Thoracic aorta (tissue), 2 donors: ENCODE measurements at places on chromosomes 2 and 18.

- no peak for DNase-seq
Measured at GRCh38 chr2:33014268-33014667, 67.5 kb downstream of the LTBP1 start.

- DNase-seq = no peak
Measured at GRCh38 chr18:55252901-55253300, 293.6 kb upstream of the CCDC68 start.

GRCh38 chr2:60476206-60476954, 77.1 kb downstream of the BCL11A start:
- no peak for DNase-seq

GRCh38 chr2:139142252-139142880, 362.2 kb upstream of the NXPH2 start:
- DNase-seq = no peak

- no peak for DNase-seq
Measured at GRCh38 chr2:191032588-191033429, 18.8 kb upstream of the STAT1 start.

DNA sequence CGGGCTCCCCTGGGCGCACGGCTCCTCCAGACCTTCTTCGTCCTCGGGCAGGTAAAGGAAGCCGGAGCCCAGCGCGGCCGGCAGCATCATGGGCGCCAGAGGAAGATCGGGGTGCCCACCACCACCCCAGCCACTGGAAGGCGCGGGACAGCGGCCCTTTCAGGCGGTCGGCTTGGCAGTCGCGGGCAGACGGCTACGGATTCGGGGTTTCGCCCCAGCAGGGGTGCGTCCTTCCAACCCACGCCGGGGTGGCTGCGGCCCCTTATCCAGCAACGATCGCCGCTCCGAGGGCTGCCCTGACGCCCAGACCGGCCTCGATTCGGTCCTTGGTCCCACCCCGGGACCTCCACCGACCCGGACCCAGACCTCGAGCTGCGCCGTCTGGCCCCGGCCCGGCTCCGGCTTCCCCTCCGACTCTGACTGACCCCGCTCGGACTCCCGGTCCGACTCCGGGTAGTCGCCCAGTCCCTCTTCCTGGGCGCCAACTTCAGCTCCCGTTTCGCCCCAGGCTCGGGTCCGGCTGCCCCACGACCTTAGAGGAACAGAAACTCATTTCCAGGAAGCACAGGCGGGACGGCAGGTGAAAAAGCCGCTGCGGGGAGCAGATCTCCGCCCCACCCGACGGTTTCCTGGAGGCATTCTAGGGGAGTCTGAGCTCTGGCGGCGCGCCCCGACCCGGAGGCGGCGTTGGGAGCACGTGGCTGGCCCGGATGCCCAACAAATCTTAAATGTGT, 30.2 kb upstream of the SSB start:
- no peak for DNase-seq

- DNase-seq = no peak
Measured at GRCh38 chr18:48540251-48541025, 1.6 kb downstream of the CTIF start.

DNA sequence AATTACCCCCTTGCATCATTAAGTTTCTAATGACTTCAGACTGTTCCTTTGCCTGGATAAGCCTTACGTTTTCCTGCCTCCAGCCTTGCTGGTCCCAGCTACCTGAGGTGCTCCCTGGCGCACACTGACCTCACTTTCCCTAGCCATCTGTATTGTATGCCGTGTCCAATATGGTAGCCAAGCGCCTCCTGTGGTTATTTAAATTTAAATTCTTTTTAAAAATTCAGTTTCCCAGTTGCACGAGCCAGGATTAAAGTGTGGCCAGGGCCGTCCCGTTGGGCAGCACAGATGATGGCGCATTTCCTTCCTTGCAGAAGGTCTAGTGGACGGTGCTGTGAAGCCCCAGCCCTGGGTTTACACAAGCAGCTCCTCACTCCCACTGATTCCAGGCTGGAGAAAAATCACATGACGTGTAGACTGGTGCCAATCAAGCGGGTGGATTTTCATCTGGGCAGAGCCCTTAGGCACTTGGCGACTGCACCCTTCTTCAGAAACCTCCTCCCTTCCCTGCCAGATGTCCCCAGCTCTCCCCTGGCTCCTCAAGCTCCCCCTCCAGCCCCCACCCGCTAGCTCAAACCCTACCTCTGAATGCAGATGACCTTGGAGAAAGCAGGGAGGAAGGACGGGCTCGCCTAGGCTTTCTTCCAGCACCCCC, 33.9 kb downstream of the ACKR3 start:
- DNase-seq = no peak

DNA sequence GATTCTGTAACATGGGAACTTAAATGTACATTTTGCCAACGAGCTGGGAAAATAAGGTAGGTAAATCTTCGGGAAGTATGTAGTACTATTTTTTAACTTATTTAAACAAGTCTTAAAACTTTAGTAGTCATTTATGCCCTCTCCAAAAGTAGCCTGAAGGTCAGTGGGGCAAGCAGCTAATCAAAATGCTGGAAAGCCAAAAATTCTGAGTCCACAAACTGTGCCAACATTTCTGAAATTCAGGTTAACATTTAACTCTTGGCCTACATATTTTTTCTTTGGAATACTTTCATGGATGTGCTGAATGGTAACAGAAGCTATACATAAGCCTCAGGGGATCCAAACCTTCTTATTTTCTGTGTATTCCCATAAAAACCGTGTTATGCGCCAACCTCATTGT, 26.3 kb downstream of the WDR75 start:
- no peak for DNase-seq

GRCh38 chr2:122706757-122707223, 951.3 kb downstream of the TSN start:
- DNase-seq = no peak

GRCh38 chr2:127371037-127371436, 16.7 kb downstream of the MAP3K2 start:
- peak; percentile 82 for DNase-seq

- DNase-seq = no peak
Measured at GRCh38 chr2:309954-310510, 22.1 kb upstream of the ALKAL2 start.

- no peak for DNase-seq
Measured at GRCh38 chr18:50315100-50315871, 27.8 kb upstream of the CXXC1 start.

DNA sequence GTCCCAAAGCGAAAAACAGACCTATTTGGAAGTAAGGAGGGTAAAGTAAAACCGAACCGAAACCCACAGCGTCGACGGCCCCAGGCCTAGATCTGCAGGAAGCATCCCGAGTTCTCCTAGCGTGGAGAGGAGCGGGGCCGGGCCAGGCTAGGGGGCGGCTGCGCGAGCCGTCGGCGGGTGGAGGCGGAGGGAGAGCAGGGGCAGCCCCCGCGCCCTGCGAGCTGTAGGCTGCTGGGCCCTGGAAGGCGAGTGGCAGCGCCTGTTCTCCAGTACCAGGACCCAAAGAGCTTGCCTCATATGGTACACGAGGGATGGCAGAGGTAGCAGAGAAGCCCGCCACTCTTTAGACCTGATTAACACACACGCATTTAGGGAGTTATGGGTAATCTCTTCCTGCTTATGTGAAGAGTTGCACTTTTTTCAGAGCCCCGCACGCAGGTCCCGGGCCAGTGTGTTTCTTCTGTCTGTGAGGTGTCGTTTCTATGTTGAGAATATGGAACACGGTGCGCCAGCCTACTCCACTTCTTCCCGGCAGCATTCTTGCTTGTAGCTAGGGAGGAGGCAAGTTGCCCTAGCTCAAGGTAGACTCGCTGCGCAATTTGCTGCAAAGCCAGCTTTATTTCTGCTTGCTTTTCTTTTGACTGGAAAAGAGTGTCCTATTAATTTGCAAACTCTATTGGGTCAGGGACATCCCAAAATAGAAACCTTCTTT, 71.1 kb downstream of the ARHGEF33 start:
- DNase-seq = no peak

DNA sequence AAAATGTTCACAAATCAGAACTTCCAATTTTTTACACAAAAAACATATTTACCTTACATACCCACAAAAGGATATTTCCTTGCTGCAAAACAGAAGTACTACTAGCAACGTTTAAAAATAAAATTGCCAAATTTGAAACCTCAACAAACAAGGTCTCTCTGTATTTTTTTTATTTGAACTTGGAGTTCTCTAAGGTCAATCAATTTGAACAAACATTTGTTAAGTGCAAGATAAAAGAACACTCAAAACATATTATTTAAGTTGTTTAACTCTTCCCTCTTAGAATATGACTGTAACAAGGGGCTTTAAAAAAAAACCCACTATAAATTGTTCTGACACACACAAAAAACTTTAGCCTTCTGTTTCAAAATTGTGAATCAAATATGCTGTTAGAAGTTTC, 29.6 kb downstream of the PNO1 start:
- no peak for DNase-seq

GRCh38 chr18:10442551-10442971, 11.9 kb upstream of the APCDD1 start:
- DNase-seq = no peak

DNA sequence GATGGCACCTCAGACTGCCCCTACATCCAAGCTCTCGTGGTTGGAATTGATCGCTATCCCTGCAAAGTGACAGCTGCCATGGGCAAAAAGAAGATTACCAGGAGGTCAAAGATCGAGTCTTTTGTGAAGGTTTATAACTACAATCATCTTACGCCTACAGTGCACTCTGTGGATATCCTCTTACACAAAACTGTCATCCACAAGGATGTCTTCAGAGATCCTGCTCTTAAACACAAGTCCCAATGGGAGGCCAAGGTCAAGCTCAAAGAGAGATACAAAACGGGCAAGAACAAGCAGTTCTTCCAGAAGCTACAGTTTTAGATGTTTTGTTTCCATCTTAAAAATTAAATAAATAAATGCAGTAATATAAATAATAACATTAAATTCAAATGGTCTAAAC, 45.4 kb downstream of the INO80D start:
- DNase-seq = no peak

DNA sequence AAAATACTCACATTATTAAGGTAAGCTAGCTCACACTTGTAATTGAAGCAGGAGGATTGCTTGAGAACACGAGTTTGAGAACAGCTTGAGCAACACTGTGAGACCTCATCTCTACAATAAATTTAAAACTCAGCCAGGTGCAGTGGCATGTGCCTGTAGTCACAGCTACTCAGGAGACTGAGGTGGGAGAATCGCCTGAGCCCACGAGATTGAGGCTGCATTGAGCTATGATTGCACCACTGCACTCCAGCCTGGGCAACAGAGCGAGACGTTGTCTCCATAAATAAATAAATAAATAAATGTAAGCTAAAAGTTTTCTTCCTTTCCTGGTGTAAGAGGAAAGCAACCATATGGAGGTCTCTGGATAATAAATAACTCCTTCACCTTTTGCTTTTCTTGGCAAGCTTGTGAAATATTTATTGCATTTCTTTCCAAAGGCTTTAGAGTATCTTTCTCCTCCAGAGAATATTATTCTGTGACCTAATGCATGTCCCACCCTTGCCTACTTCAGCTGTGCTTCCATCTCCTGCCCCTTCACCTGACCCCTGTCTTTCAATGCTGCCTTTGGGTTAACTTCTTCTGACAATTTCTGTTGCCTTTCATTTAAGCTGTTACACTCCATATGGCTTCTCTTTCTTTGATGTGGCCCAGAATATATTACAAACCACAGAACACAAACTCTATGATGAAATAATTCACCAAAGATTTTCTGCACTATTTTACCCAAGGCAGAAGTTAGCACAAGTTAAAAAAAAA, 280.7 kb upstream of the RND3 start:
- no peak for DNase-seq

GRCh38 chr2:239204136-239204875, 196.5 kb downstream of the HDAC4 start:
- no peak for DNase-seq

DNA sequence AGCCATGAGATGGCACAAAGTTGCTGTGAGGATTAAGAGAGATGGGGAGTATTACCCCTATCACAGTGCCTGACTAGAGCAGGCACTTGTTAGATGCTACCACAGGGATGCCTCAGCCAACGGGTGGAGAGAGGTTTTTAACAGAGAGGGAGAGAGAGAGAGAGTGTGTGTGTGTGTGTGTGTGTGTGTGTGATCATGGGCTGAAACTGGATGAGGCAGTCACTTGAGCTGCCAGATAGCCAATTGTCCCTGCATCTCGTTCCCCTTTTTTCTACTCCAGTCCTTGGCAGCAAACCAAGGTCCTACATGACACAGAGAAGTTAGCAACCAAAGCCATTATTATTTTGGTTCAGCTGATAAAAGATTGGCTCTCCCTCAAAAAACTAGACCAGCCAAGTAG, 3.0 kb downstream of the CD8A start:
- DNase-seq = no peak

- no peak for DNase-seq
Measured at GRCh38 chr2:47676261-47676926, 106.6 kb upstream of the MSH6 start.

- no peak for DNase-seq
Measured at GRCh38 chr18:41484069-41484468, 471.0 kb upstream of the PIK3C3 start.

GRCh38 chr2:232321817-232322559, 56.6 kb upstream of the ALPP start:
- DNase-seq = no peak

DNA sequence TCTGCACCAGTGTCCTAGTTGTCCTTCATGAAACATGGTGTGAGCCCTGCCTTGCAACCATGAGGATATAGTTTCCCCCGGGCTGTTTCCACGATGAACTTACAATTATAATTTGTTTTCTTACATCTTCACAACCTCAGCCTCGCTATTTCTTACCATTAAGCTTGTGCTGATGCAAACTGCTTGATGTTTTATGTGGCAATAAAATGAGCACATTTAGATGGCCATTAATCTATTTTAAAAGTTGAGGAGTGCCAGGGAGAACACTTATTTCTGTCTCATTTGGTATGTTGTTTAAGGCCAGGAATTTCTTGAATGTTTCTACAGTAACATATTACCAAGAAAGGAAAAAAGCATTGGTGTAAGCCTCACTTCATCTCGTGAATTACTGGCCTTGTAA, 214.5 kb upstream of the SLC8A1 start:
- no peak for DNase-seq
